ENCODE measurements at places on chromosomes 1 and 21.
A peak's percentile ranks its signal among the peaks of the same experiment; 100 is the strongest.

GRCh38 chr1:1217621-1218523 is 3.9 kb upstream of the TNFRSF4 start:
- DNase-seq, result peak; percentile 73

DNA sequence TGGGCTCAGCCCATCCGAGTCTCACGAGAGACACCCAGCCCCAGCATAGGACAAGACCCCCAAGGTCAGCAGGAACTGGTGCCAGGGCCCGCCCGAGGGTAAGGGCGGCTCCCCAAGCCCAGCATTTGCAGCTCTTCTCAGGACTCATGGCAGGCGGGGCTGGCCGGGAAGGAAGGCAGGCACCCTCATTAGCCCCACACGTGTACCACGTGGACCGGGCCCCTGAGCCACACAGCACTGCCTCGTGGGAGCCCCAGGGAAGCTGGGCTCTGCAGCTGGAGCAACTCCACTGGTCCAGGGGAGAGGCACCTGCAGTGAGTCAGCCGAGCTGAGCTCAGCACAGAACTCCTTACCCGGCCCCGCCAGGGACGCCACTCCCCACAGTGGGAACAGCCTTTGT is 97.7 kb upstream of the IFFO2 start:
- DNase-seq, result no peak

GRCh38 chr1:209879539-209879938 is 51.8 kb downstream of the UTP25 start:
- DNase-seq, result no peak

- DNase-seq, result no peak
Measured at GRCh38 chr1:187018291-187018690, 189.5 kb downstream of the PLA2G4A start.

DNA sequence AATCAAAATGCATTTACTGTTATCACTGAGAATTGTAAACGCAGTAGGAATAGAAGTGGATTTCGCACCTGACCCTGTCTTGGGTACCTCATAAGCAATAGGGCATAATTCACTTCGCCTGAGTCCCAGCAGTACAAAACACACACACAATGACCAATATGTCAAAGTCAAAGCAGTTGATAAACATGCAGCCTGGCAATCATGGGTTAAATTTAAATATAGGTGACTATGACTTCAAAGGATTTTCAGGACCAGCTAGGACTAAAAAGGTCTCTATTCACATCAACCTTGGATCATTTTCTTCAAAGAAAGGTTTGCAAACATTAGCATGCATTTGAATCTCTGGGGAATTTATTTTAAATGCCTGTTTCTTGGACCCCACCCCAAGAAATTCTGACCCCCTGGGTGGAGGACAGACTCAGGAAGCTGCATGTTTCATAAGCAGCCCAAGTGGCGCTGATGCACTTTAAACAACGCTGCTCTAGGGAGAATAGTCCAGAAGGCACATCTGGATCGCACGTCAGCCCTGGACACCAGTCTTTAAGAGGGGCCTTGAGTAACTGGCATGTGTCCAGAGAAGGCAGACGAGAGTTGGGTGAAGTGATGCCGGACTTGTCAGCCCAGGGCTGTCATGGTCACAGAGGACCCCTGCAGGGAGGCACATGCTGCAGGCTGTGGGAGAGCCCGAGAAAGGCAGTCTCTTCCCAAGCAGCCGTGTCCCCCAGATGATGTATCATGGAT is 55.7 kb upstream of the EFHD2 start:
- DNase-seq, result no peak

DNA sequence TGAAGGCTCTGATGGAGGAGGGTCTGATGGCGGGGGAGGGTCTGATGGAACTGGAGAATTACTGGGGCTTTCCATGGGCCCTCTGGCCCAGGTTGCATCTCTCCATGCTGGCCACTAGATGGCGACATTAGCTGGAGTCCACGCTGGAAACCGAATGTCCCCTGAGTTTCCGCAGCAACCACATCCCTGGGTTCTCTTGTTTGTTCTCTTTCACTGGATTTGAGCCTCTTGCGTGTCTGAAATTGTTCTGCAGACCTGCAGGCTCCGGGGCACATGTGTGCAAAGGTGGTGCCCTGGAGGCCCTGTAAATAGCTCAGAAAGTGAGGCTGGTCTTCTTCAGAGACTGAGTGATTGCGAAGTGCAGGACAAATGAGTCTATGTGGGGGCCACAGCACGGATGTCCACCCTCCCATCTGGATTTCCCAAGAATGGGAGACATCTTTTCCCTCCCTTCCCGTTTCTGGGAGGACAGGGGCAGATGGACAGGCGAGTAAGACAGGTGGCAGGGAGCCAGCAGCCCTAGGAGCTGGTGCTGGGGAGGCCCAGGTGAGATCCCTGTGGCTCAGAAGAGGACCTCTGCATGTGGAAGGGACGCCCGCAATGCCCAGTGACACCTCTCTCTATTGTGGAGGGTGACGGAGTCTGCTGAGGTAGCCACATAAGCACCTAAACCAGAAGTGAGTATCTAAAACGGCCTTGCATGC is 73.2 kb upstream of the ABCG1 start:
- DNase-seq, result peak; percentile 73

DNA sequence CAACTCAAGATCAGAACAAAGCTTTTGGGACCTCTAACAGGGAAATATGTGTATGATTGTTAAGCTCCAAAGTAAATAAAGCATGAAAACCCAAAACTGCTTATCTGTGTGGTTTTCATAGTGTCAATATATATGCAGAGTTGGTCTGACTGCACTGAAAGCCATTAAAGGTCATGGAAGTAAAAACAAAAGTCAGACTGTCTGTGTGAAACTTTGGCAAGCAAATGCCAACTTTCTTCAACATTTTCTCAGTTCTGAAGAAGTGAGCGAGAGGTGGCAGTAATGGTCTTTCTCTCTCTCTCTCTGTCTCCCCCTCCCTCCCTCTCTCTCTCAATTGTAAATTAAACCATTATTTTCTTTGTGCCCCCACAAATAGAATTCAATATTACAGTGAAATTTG is 100.1 kb upstream of the S1PR1 start:
- no peak for DNase-seq

GRCh38 chr1:15446212-15446611 is 8.0 kb downstream of the CTRC start:
- no peak for DNase-seq
